ENCODE measurements at places on chromosomes 13 and 19.

- DNase-seq, result no peak
Observed at GRCh38 chr19:45154064-45154827, 6.5 kb downstream of the NKPD1 start.

- no peak for DNase-seq
Observed at GRCh38 chr19:38670921-38671398, 23.5 kb downstream of the ACTN4 start.

GRCh38 chr13:77717508-77717907 lies 20.0 kb downstream of the SLAIN1 start:
- no peak for DNase-seq

- no peak for DNase-seq
Observed at GRCh38 chr19:33132425-33132824, 511 bp downstream of the WDR88 start.

- no peak for DNase-seq
Observed at GRCh38 chr19:27752530-27753184, 1460.3 kb downstream of the UQCRFS1 start.

GRCh38 chr19:42155796-42156195 lies 23.6 kb upstream of the POU2F2 start:
- no peak for DNase-seq

DNA sequence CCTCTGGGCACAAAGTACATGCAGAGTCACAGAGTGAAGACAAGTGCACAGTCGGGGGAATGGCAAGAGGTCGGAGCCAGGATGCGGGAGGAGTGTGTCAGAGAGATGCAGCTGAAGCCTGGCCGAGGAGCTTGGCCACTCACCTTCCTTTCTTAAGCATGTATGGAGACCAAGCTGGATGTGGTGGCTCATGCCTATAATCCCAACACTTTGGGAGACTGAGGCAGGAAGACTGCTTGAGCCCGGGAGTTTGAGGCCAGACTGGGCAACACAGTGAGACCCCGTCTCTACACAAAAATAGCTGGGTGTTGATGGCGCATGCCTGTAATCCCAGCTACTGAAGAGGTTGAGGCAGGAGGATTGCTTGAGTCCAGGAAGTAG lies 67.0 kb downstream of the LATS2 start:
- DNase-seq, result no peak

DNA sequence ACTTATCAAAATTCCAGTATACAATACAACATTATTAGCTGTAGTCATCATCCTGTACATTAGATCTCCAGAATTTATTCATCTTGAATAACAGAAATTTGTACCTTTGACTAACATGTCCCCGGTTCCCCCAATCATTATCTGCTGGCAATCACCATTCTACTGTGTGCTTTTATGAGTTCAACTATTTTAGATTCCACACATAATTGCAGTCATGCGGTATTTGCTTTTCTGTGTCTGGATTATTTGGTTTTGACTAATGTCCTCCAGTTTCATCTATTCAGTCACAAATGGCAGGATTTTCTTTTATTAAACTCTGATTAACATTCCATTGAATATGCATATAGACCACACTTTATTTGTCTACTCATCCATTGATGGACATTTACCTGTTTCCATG lies 530.7 kb upstream of the SLITRK1 start:
- DNase-seq, result no peak

DNA sequence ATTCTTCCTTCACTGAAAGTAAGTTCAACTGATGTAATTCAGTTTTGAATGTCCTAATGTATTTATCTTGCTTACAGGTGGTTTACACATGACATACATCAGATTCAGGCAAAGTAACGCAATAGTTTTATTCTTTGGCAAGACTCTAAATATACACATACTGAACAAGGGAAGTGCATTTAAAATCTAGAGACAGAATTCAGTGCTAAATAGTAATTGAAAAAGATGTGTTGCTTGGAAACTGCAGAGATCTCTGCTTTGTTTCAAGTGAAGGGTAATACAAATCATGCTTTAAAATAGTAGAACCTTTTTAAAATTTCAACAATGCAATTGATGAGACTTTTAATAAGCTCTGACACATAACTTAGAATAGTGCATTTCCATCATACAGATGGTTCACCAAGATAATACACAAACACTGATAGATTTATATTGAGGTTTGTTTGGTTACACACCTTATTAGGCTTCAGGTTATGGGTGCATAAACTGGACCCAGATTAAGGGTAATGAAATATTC lies 581.0 kb upstream of the MIR17HG start:
- no peak for DNase-seq

DNA sequence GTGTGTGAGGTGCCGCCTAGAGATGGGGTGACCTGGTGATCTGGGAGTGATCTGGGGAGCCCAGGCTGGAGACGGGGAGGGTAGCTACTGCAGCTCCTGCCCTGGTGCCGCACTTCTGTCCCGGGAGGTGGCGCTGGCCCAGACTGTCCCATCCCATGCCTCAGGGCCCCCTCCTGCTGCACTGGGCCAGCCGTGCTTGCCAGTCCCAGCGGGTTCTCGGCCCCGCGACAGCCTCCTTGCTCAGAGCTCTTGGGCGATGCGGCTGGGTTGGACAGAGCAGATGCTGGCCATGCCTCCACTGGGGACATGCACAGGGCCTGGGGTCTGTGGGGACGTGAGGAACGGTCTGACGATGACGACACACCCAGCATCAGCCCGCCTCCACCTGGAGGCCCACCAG lies 2.5 kb downstream of the RAX2 start:
- no peak for DNase-seq

DNA sequence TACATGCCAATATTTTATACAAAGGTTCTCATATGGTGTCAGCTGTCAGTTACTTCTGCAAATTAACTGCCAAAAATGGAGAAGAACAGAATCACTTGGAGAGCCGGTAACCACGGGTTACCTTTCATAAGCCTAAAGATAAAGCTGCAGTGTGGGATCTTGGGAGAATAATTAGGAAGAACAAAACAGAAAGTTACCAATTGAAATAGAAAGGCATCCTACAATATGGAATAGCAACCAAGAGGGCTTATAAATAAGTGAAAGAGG lies 74.2 kb downstream of the TSHZ3 start:
- no peak for DNase-seq

GRCh38 chr13:113210833-113211232 lies 1.4 kb downstream of the CUL4A start:
- DNase-seq, result no peak

DNA sequence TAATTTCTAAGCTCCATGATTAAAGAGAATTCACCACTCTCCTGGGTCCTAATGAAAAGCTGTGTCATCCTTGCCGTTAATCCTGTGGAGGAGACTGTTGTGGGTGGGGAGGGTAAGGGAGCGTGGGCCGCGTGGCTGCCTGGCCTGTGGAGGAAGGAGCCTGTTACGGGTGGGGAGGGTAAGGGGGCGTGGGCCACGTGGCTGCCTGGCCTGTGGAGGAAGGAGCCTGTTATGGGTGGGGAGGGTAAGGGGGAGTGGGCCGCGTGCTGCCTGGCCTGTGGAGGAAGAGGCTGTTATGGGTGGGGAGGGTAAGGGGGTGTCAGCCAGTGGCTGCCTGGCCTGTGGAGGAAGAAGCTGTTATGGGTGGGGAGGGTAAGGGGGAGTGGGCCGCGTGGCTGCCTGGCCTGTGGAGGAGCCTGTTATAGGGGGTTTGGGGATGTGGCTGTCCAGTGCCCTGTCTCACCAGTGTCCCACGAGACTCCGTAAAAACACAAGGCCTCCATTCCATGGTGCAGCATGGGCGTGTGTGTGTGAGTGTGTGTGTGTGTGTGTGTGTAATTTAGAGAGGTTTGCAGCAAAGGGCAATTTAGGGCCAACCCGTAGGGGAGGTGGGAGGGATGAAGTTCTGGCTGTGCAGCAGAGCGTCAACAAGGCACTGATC lies 15.6 kb upstream of the DCUN1D2 start:
- no peak for DNase-seq

DNA sequence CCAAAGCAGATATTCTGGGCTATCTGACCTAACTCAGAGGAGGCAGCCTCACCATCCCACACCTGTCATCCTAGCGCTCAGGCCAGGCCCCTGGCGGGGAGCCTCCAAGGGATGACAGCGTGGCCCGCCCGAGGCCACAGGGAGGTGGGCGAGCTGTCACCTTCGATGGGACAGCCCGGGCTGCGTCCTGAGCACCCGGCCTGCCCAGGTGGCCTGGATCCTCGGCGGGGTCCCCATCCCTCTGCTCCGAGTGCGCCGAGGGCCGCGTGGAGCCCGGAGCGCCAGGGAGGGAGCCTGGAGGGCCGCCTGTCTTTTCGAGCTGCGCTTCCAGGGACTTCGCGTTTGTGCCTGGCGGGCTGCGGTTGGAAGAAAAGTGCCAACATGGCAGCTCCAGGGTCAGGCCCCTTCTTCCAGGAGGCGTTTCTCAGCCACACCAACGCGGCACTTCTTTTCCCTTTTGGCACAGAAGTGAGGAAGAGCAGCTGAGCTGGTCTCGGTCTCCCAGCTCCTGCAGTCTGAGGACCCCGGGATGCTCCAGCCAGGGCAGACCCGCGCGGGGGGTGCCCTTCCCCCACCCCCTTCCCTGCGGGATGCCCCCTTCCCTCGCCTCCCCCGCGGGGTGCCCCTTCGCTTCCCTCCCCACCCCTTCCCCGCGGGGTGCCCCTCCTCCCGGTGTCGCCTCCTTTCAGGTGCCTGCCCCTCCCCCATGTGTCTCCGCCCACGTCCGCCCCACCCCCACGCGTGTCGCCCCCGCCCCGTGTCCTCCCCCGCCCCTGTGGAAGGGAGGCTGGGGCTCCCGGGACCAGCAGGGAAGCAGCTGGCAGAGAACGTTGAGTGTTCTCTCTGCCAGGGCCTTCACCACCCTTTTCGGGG lies 42.3 kb downstream of the GJA3 start:
- DNase-seq, result peak; percentile 30

Measured in stimulated activated CD8-positive, alpha-beta memory T cell treated with anti-CD3 and anti-CD28 coated beads, Interleukin-4, amount 100 ng/mL, for 1 hour (primary cell).